ENCODE measurements at places on chromosomes 6 and 20.

GRCh38 chr20:7463290-7463689 is 477.0 kb downstream of the HAO1 start:
- DNase-seq = no peak

DNA sequence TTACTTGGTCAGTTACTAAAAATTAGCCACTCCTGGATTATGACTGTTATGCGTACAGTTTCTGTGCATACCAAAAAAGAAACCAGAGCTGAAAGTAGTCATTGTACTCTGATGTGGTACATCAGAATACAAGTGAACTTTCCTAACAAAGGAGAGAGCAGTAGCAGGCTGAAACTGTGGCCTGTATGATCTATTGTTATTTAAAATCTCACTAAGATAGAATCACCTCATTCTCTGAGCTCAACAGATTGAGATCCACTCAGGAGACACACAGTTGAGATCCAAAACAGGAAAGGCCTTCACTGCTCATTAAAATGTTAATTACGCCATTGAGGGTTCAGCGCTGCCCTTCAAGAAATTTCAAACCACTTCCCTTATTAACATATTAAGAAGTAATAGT is 576.4 kb downstream of the LMBRD1 start:
- no peak for DNase-seq

DNA sequence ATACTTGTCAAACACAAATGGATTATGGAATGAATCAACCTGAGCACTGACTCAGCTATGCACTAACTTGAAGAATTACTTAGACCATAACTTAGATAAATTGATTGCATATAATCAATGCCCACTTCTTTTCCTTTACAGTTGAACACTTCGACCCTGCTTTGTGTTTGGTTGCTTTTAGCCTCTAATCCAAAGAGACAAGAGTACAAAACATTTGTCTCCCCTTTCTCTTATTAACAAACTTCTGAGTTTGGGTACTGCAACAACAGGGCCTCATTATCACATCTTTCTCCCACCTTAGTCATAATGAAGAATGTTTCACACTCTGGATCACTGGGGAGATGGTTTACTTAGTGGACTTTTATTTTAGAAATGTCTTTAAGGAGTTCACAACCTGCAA is 2.6 kb upstream of the TAAR6 start:
- no peak for DNase-seq

- no peak for DNase-seq
Measured at GRCh38 chr6:328136-328670, 35.9 kb downstream of the DUSP22 start.

DNA sequence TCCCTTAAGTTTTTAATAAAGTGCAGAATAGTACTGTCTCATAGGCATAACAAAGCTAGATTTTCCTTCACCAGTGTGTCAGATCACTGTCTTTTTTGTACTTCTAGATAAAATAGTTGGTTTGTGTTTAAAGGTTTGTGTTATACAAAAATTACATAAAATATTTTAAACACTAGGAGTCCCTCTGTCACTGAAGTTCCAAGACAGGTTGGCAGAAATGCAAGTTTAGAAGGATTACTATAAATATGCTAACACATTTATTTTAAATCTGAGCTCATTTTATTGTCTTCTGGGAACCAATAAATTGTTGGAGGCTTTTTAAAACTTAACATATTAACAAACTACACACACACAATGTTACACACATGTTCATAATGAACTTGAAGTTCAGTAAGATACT is 30.8 kb upstream of the RUNX2 start:
- no peak for DNase-seq

DNA sequence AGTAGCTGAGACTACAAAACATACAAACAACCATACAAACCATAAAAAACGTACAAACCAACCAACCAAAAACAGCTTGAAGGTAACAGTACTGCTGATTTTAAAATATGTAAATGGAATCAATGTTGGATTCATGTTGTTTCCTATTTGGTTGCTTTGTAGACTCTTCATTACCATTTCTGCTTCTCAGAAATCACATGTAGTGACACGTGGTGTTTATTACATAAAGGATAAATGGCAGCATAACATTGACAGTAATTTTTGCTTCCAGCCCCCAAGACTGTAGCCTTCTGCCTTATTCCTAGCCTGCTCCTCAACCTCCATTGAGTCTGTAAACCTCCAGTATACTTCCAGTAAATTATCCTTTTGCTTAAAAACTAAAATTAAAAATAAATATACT is 73.3 kb downstream of the KLHL32 start:
- DNase-seq = no peak

- DNase-seq = no peak
Measured at GRCh38 chr20:53130795-53131194, 158.6 kb downstream of the TSHZ2 start.

- DNase-seq = no peak
Measured at GRCh38 chr20:47557791-47558190, 56.1 kb downstream of the NCOA3 start.

GRCh38 chr6:6810727-6811126 is 222.2 kb downstream of the LY86 start:
- DNase-seq = no peak

DNA sequence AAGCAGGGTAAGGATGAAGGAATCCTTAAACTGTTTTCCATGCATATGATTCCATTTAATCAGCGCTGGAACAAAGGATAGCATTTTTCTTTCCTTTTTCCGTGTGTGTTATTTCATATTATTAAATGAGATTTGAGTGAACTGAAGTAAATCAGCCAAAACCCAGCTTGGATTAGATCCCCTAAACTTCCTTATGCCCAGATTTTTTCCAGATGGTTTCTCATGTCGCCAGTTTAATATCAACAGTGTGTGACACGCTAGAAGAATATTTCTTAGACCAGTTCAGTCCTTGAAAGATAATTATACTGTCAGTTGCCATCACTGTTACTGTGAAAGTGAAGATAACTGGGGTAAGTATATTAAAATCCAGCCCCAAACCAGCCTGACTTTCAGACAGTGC is 1009.4 kb downstream of the KIF16B start:
- no peak for DNase-seq

GRCh38 chr6:33139596-33140206 is 52.6 kb downstream of the COL11A2 start:
- no peak for DNase-seq
